ENCODE measurements at places on chromosomes 12 and 14.
A peak's percentile ranks its signal among the peaks of the same experiment; 100 is the strongest.

DNA sequence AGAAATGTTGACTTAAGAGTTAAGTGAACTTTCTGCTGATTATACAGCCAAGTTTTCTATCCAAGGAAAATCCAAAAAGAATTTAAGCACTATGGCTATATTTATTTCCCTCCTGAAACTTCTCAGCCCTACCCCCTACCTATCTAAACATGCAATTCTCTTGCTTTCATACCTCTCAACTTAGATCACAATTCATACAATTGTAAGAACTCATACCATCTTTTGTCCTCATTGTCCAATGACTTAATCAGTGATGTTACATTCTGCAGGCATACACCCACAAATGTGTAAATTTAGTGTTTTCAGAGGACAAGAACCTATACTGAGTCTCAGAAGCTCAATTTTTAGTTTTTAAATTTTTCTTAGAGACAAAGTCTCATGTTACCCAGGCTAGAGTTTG, 62.1 kb downstream of the ZFC3H1 start:
- DNase-seq: no peak
- H3K4me1 ChIP-seq: no peaks in the 10 kb centered on the region
- H3K27me3 ChIP-seq: peaks cover 7% of the 10 kb centered on the region
- no peak overlapping the region for H3K27ac ChIP-seq
- H3K36me3 ChIP-seq: peaks cover 14% of the 10 kb centered on the region

GRCh38 chr12:57813111-57813970, 5.2 kb downstream of the AVIL start:
- H3K36me3 ChIP-seq: peaks cover under 1% of the 10 kb centered on the region
- H3K4me3 ChIP-seq: no peak overlapping the region
- no peak overlapping the region for H3K27ac ChIP-seq

DNA sequence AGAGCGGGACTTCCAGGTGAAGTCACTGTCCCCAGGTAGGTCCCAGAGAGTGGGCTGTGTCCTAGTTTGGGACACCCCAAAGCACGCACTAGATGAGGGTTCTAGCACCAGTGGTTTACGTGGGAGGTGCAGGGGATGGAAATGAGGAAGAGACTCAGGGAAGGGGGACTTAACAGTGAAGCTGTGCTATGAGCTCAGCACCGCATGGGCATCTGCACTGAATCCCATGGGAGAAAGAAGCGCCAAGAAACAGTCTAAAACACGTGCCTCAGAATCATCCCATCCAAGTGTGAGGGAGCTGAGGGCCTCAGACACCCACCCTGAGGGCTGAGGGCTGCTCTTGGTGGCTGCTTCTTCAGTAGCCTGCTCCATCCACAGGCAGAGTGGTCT, 71.5 kb upstream of the ZFP36L1 start:
- H3K36me3 ChIP-seq: no peaks in the 10 kb centered on the region
- H3K4me3 ChIP-seq: no peak overlapping the region
- no peak overlapping the region for H3K27ac ChIP-seq

GRCh38 chr14:35333797-35334743, 41.9 kb downstream of the PSMA6 start:
- no peaks in the 10 kb centered on the region for H3K36me3 ChIP-seq
- no peaks in the 10 kb centered on the region for H3K27me3 ChIP-seq

GRCh38 chr14:29897181-29897580, 30.5 kb downstream of the PRKD1 start:
- H3K27me3 ChIP-seq: no peaks in the 10 kb centered on the region
- no peak overlapping the region for H3K27ac ChIP-seq
- DNase-seq: no peak
- H3K36me3 ChIP-seq: no peaks in the 10 kb centered on the region
- no peak overlapping the region for H3K4me3 ChIP-seq
- no peaks in the 10 kb centered on the region for H3K4me1 ChIP-seq

DNA sequence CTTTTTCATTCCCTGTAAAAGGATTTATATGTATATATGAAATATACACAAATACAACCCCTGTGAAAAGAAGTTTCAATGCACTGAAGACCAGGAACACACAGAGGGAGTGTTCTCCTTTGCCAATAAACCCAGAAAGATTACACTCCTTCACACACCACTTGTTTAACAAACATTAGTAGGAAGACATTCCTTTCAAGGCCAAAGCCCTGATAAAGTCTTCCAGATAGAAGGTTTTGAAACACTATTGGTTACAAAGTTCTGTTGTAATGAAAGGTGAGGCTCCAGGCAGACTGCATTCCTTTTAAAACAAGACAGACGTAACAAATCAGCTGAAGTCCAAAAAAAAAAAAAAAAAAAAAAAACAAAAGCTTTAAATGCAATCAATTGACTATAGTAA, 81.0 kb downstream of the PTPN21 start:
- DNase-seq: no peak
- H3K36me3 ChIP-seq: no peaks in the 10 kb centered on the region
- H3K27ac ChIP-seq: no peak overlapping the region
- no peak overlapping the region for H3K4me3 ChIP-seq
- no peaks in the 10 kb centered on the region for H3K27me3 ChIP-seq

DNA sequence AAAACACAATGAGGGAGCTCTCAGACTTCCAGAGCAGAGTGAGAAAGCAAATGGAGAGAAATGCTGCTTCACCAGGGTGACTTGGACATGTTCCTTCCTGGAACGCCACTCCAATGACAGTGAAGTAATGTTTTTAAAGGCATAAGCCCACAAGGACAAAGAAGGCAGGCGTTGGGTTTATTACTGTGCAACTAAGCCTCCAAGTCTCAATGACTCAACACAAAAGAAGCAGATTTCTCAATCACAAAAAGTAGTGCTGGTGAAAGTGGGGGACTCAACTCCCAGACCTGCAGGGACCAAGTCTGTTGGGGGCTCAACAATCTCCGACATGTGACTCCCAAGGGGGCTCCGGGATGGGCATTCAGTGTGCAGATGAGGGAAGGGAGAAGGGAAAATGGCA, 505.2 kb downstream of the BCL11B start:
- H3K36me3 ChIP-seq: no peaks in the 10 kb centered on the region
- H3K4me3 ChIP-seq: no peak overlapping the region
- DNase-seq: no peak
- no peaks in the 10 kb centered on the region for H3K4me1 ChIP-seq
- H3K27me3 ChIP-seq: peaks cover 14% of the 10 kb centered on the region

GRCh38 chr12:99521664-99522063, 125.9 kb upstream of the GARIN6 start:
- no peaks in the 10 kb centered on the region for H3K4me1 ChIP-seq
- no peaks in the 10 kb centered on the region for H3K36me3 ChIP-seq
- no peak overlapping the region for H3K4me3 ChIP-seq
- H3K27me3 ChIP-seq: no peaks in the 10 kb centered on the region

GRCh38 chr14:80208461-80208860, 2.8 kb downstream of the DIO2 start:
- DNase-seq: no peak
- H3K4me1 ChIP-seq: no peaks in the 10 kb centered on the region
- H3K4me3 ChIP-seq: no peak overlapping the region
- H3K27me3 ChIP-seq: no peaks in the 10 kb centered on the region
- H3K36me3 ChIP-seq: no peaks in the 10 kb centered on the region

DNA sequence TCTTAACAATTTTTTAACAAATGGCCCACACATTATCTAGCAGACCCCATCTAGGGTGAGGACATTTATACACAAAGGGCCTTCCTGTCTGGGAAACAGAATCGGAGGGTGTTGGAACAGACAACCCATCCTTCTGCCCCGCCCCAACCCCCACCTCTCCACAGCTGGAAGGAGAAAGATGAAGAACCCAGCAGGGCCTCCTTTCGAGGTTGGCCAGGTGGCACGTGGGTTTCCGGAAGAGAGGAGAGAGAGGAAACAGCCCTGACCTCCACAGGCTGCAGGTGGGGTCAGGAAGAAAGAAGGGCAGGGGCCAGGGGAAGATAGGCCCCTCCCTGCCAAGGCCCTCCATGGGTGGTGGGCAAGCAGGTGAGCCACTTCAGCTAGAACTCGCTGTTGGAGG, 57.2 kb downstream of the LRRC74A start:
- H3K27ac ChIP-seq: no peak overlapping the region
- peaks cover 6% of the 10 kb centered on the region for H3K4me1 ChIP-seq
- no peaks in the 10 kb centered on the region for H3K36me3 ChIP-seq
- H3K27me3 ChIP-seq: peaks cover 4% of the 10 kb centered on the region
- H3K4me3 ChIP-seq: no peak overlapping the region

- H3K27ac ChIP-seq: no peak overlapping the region
- no peak for DNase-seq
- no peak overlapping the region for H3K4me3 ChIP-seq
- H3K4me1 ChIP-seq: peaks cover 30% of the 10 kb centered on the region
- peaks cover 34% of the 10 kb centered on the region for H3K36me3 ChIP-seq
Measured at GRCh38 chr12:46560089-46560488, 187.5 kb upstream of the SLC38A2 start.

DNA sequence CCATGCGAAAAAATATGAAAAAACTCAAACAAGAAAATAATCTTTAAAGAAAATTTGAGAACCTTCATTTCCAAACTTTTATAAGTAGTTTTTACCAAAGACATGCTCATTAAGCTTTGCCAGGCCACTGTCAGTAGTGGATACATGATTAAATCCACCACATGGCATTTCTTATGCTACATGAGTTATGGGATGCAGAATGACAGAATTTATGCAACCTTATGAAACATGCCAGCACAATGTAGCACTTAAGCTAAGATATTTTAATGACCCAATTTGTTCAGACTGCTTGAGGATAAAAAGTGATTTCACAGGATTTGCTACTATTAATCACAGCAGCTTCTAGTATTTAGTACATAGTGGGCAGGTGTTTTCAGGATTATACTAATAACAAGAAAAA, 123.3 kb downstream of the ATP23 start:
- H3K27ac ChIP-seq: no peak overlapping the region
- DNase-seq: no peak
- no peaks in the 10 kb centered on the region for H3K36me3 ChIP-seq
- no peaks in the 10 kb centered on the region for H3K27me3 ChIP-seq
- no peaks in the 10 kb centered on the region for H3K4me1 ChIP-seq

GRCh38 chr12:98939350-98939749, 294.3 kb downstream of the APAF1 start:
- no peaks in the 10 kb centered on the region for H3K4me1 ChIP-seq
- no peak for DNase-seq
- H3K36me3 ChIP-seq: no peaks in the 10 kb centered on the region
- no peak overlapping the region for H3K4me3 ChIP-seq
- no peak overlapping the region for H3K27ac ChIP-seq

GRCh38 chr12:39574785-39575497, 44.7 kb downstream of the ABCD2 start:
- peaks cover 4% of the 10 kb centered on the region for H3K4me1 ChIP-seq
- H3K27ac ChIP-seq: no peak overlapping the region
- H3K36me3 ChIP-seq: peaks cover 76% of the 10 kb centered on the region
- DNase-seq: no peak
- H3K27me3 ChIP-seq: no peaks in the 10 kb centered on the region

GRCh38 chr14:62420847-62421246, 624.4 kb downstream of the KCNH5 start:
- no peaks in the 10 kb centered on the region for H3K36me3 ChIP-seq
- DNase-seq: no peak
- no peaks in the 10 kb centered on the region for H3K4me1 ChIP-seq
- H3K27me3 ChIP-seq: no peaks in the 10 kb centered on the region

- no peaks in the 10 kb centered on the region for H3K36me3 ChIP-seq
- H3K27ac ChIP-seq: no peak overlapping the region
- no peak overlapping the region for H3K4me3 ChIP-seq
- DNase-seq: no peak
- H3K27me3 ChIP-seq: peaks cover 25% of the 10 kb centered on the region
- H3K4me1 ChIP-seq: no peaks in the 10 kb centered on the region
Measured at GRCh38 chr14:72828604-72829003, 65.3 kb downstream of the DPF3 start.

GRCh38 chr14:105853089-105853906, 326.9 kb downstream of the TMEM121 start:
- no peaks in the 10 kb centered on the region for H3K27me3 ChIP-seq
- H3K4me3 ChIP-seq: no peak overlapping the region
- peak; percentile 7 for DNase-seq
- H3K27ac ChIP-seq: no peak overlapping the region
- H3K36me3 ChIP-seq: no peaks in the 10 kb centered on the region

DNA sequence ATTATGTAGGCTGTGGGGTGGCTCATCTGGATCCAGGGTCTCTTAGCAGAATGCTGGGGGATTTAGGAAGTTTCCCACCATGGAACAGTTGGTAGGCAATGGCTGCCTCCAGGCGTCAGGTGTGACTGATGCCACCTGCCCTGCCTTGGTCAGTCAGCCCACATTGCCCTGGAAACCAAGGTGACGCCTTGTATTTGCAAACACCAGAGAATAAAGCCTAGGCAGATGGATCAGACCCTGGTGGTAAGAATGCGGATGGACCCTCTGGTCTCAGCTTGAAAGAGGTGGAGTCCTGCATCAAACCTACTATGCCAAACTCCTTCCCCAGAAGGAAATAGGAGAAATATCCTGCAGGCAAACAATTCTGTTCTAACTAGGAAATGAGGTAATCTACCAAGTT, 38.2 kb downstream of the NCKAP5L start:
- H3K4me1 ChIP-seq: no peaks in the 10 kb centered on the region
- no peak overlapping the region for H3K4me3 ChIP-seq
- H3K36me3 ChIP-seq: no peaks in the 10 kb centered on the region
- peaks cover 4% of the 10 kb centered on the region for H3K27me3 ChIP-seq

GRCh38 chr12:45914090-45914489, 76.3 kb downstream of the SCAF11 start:
- H3K36me3 ChIP-seq: peaks cover 20% of the 10 kb centered on the region
- H3K4me3 ChIP-seq: no peak overlapping the region
- H3K27me3 ChIP-seq: no peaks in the 10 kb centered on the region
- DNase-seq: no peak

DNA sequence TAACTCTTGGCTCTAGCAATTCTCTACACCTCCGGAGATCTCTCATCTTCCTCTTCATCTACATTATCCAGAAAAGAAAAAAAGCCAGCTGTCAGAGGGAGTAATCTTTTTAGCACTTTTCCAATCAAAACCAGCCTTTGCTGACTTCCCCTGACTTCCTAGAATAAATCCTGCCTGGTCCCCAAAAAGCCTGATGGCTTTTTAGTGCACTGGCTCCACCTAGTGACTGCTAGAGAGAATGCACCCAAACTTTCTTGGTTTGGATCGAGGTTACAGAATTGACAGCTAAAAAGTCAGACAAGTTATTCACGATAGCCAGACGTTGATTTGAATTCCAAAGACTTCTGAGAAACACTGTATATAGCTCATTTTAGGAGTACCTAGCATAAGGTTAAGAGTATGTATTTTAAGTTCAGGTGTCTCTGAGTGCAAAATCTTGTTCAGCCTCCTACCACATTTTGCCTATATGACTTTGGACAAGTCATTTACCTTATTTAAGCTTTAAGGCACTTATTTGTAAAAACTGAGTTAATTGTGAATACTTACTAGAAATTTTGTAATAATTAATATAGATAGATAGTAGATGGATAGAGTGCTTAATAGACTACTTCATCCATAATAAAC, 185.7 kb upstream of the GRIN2B start:
- peak; percentile 11 for DNase-seq
- H3K4me3 ChIP-seq: no peak overlapping the region
- no peaks in the 10 kb centered on the region for H3K4me1 ChIP-seq
- peaks cover 12% of the 10 kb centered on the region for H3K27me3 ChIP-seq
- no peak overlapping the region for H3K27ac ChIP-seq
